ENCODE measurements at places on chromosomes 3 and 15.

- DNase-seq = no peak
These were observed 212.1 kb downstream of the ADAMTS17 start for GRCh38 chr15:100129677-100130076.

DNA sequence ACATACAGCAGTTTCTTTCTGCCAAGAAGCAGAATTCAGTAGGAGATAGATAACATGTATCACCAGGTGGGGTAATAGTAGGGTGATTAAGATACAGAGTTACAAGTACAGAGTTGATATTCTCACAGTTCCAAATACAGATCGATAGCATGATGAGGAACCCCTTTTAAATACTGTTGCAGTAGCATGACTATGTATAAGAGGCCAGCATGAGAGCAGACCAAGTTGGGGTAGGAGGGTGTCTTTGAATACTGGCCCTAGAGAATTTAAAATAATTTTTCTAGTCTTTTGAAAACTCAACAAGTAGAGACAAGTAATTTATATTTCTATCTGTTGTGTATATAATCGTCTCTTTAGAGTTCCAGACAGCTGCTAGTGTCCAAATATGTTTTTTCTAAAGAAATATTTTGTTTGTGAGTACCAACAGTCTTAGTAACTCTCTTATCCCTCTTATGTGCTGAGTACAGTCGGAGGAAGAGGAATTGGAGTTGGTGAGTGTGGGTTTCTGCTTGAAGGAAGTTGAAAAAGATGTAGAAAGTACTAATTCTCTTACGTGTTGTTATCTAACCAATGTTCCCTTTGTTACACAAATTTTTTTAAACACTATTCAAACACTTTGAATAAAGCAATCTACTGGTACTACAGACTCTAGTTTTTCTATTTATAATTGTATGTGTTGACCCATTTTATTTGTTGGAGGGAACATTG is 30.2 kb downstream of the LYSMD4 start:
- no peak for DNase-seq

DNA sequence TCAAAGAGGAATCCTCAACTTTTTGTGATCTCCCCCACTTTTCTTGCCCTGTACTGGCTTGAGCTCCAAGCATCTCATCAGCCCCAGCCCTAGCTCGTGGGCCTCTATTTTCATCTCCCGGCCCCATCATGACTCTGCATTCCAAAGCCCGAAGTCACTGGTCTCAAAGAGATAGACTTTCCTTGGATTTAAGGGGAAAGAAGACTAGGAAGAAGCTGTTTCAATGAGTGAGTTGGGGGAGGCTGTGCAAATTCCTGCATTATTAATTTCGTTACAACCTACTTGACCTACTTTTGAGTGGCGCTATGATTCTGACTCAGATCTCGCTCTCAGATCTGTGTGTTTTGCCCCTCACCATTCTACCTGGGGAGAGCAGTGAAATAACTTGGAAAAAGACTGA is 266.6 kb upstream of the TBL1XR1 start:
- peak; percentile 69 for DNase-seq

DNA sequence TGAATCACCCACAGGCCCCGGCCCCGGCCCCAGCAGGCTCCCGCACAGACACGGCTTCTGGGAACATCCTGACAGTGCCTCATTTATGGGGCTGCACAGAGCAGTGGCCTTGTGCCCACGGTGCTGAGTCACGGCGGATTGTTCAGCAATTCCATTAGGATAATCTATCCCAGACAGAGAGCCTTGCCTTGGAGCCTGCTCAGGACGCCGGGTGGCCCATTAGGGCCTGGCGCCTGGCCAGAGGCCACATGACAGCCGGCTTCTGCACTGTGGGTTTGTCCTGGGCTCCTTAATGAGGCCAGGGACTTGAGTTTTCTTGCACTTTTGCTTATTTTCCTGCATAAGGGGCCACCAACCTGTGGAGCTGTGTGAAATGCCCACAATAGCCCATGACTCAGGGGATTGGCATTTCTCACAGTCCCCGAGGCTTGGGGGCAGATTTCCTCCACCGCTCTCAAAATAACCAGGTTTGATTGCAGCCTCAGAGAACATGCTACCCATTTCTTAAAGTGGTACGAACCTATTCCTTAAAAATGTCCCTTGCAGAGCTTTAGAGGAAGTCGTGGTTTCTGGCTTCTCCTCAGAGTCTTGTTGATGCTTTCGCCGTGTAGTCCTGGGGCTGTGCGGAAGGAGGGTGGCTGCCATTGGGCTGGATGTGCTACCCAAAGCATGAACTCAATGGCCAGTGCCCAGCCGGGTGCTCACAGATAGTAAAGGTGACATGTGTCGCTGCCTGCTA is 19.0 kb downstream of the SYNM start:
- DNase-seq = peak; percentile 93

DNA sequence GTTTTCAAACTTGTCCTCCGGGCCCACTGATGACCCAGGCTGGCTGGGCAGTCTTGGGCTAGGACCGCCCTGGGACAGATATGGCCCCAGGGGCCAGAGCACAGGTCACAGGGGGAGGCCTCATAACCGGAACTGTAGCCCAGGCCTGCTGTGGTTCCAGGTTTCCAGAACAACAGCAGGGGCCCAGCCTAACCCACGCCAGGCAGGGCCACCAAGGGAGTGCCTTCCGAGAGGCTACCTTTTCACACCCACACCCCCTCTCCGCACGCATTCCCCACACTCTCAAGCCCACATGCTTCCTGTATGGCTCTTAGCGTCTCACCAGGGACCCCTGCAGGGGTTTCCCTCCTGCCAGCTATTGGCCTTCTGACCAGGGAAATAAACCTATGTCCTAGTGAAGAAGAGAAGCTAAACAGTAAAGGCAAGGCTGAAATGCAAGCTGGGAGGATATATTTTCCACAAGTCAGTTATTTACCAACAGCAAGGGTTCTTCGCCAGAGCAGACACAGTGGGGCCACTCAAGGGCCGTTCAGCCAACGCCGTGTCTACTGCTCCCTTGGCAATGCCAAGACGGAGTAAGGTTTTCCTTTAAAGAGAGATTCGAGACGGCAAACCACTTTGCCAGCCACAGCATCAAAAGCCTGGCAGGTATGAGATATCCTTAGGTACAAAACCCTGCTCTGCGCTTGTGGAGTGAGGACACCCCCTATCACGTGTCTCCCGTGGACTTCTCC is 135.1 kb downstream of the ATP10A start:
- DNase-seq = no peak

GRCh38 chr15:47802216-47802615 is 84.9 kb downstream of the SEMA6D start:
- no peak for DNase-seq

DNA sequence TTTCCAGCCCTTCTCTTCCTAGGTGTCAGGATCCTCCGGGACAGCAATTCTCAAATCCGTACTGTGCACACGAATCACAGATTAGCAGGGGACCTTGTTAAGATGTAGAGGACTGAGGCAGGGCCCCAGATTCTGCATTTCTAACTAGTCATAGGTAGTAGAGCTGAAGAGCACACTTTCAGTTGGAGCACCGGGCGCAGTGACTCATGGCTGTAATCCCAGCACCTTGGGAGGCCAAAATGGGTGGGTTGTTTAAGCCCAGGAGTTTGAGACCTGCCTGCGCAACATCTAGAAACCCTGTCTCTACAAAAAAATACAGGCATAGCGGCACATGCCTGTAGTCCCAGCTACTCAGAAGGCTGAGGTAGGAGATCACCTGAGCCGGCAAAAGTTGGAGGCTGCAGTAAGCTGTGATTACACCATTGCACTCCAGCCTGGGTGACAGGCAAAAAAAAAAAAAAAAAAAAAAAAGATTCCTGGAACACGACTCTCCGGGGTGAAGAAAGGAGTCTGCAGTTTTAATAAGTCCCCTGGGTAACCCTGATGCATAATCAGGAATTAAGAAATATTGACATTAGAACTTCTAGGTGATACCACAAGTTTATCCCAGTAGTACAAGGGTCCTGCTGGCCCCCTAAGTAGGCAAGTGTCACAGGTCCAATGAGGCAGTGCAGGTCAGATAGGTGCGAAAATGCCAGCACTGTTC is 21.4 kb upstream of the IGDCC3 start:
- DNase-seq = no peak

GRCh38 chr3:129058441-129059200 is 2.0 kb upstream of the GP9 start:
- no peak for DNase-seq

DNA sequence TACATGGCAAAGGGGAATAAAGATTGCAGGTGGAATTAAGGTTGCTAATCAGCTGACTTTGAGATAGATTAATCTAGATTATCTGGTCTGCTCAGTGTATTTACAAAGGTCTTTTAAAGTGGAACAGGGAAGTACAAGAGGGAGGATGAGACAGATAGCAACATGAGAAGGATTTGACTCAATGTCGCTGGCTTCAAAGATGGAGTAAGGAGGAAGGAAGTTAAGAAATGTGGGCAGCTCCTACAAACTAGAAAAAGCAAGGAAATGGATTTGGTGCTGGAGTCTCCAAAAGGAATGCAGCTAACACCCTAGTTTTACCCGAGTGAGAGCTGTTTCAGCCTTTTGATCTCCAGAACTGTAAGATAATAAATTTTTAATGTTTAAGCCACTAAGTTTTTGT is 180.7 kb upstream of the TTC14 start:
- no peak for DNase-seq

DNA sequence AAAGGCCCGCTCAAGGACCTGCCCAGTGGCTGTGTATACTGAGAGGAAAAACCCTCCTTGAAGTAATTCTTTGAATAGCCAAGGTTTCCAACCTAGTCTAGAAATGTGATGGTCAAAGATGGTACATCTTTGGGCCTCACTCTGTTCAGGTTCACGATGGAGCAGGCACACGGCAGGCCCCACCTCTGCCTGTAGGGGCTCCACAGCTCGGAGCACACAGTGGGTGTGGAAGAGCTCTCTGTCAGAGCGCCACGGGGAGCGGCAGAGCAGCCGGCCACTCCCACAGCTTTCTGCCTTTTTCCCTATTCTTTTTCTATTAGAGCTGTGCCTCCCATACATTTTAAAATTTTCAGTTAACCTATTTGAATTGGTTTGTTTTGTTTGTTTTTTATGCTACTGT is 89.5 kb downstream of the CTNNB1 start:
- DNase-seq = no peak

- no peak for DNase-seq
These were observed 161.6 kb upstream of the PDZRN3 start for GRCh38 chr3:73786321-73786807.

DNA sequence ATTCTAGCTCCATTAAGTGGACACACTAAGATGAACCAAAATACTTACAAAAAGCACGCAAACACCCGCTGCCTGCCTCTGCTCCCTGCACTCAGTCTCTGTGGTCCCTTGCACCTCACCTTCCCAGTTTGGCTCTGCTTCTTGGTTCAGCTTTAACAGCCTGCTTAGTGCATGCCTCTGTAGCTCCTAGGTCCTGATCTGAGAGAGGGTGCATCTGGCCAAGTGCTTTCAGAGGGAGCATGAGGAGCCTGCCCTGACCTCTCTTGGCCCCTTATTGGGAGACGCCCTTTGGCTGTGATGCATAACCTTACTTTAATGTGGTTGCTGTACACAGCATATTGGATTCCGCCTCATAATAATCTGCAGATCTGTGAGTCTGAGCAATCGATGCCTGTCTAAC is 21.2 kb upstream of the ATP10A start:
- no peak for DNase-seq

- DNase-seq = no peak
These were observed 62.3 kb downstream of the TMEM39A start for GRCh38 chr3:119401069-119401468.

GRCh38 chr3:175476489-175476888 is 617.4 kb downstream of the NAALADL2 start:
- no peak for DNase-seq

DNA sequence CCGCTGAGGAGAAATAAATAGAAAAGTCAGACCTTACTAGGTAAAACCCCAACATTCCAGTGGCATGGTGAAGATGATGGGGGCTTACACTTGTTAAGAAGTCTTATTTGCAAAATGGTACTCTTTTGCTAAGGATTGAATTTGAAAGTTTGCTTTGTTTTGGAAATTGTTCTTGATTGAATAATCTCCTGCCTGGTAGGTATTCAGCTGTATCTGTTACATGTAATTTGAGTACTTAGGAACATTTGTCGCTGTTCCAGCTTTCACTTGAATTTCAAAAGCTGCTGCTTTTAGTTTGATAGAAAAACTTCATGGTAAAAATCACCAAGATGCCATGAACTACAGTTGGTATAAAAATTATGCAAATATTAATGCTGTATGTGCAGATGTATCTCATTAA is 44.6 kb downstream of the TFG start:
- no peak for DNase-seq

- no peak for DNase-seq
These were observed 124.3 kb upstream of the LSAMP start for GRCh38 chr3:116569611-116570010.

DNA sequence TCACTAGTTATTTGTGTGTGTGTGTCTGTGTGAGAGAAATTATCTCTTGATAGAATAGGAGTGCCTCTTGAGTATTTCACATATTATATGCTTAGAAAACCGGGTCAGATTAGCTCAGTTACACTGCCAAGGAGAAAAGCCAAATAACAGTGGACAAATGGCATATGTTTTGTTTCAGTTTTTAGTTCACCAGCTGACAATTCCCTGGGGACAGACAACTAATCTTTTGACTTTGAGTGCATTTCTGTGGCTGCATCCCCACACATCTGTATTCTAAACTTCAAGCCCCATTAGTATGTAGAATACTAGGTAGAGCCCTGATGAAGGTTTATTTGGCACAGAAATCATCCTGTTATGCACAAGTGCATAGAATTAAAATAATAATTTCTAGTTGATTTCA is 227.7 kb upstream of the CNTN3 start:
- no peak for DNase-seq

DNA sequence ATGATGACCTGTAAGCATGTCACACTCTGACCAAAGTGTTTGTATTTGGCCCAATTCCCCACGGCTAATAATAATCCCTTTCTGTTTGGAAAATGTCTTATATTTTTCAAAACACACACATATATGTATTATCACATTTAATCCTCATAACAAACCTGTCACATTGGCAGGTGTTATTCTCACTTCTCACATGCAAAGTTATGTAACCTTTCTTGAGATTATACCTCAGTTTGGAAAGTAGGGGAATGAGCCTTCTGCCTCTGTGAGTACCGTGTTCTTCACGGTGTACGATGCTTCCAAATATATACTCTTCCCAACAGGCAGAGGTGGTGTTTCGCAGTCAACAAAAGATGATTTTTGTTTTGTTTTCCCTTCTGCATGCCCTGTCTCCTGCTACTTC is 205.6 kb downstream of the TP63 start:
- DNase-seq = no peak

GRCh38 chr15:63369781-63370180 is 11.9 kb downstream of the CA12 start:
- DNase-seq = no peak

GRCh38 chr15:44726568-44727484 is 9.5 kb upstream of the TRIM69 start:
- DNase-seq = peak; percentile 70

- no peak for DNase-seq
These were observed 4.3 kb downstream of the PCBP4 start for GRCh38 chr3:51962854-51963530.
